ENCODE measurements at places on chromosomes 5 and 9.

GRCh38 chr5:55604611-55605067 lies 69.9 kb upstream of the PLPP1 start:
- DNase-seq, result no peak

DNA sequence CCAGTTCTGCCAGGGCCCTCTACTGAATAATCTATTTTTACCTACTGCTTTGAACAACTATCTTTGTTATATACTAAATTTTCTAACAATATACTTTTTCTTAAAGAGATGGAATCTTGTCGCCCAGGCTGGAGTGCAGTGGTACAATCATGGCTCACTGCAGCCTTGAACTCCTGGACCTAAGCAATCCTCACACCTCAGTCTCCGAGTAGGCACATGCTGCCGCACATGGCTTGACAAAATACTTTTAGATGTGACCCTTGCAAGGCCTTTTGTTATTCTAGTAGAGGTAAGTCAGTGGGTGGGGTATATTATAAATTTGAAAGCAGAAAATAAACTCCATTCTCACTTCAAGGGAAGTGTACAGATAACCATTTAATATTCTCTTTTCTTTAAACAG lies 7.9 kb downstream of the GOLM1 start:
- DNase-seq, result no peak

DNA sequence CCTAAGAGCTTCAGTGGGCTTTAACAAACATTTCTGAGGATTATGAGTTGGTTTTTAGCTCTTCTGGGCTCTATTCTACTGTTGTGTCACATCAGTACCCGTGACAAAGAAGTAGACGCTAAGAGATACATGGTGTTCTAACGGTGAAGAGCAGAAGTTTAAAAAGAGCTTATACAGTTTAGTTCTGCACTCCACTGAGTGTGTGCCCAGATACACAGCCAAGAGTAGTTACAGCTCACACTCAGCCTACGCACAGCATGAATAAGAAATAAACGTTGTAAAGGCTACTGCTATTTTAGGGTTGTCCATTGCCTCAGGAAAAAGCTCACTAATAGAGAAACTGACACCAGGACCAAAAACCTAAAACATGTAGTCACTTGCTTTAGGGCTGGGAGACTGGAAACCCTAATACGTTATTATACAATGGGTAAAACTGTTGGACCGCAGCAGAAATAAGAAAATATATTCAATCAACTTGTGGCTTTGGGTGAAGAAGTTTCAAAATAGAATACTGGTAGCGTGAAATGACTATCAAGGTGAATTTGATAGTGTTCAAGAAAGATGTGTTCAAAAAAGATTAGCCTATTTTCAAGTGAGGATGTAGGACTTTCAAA lies 34.7 kb downstream of the PSIP1 start:
- DNase-seq, result no peak

DNA sequence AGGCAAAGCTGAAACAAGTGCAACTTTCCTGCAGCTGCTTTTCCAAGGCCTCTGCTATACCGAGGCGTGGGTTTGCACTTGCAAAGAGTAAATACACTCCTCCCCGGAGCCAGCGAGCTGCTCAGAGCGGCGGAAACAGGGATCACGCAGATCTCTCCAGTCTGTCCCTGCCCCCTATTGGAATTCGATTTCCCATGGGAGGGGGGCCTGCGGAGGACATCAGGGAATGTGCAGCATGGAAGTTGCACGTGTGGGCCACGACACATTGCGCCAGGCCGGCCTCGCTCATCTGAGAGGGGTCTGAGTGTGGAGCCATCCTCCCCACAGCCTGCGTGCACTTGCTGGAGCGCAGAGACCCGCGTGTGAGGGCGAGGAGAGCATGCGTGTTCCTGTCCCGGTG lies 104.3 kb upstream of the PHYKPL start:
- no peak for DNase-seq

- DNase-seq, result no peak
Measured at GRCh38 chr5:133702791-133703770, 90.7 kb upstream of the FSTL4 start.

- no peak for DNase-seq
Measured at GRCh38 chr9:84322828-84323227, 17.7 kb downstream of the SLC28A3 start.

GRCh38 chr5:36175043-36175442 lies 23.1 kb downstream of the SKP2 start:
- no peak for DNase-seq

GRCh38 chr5:154653764-154654485 lies 101.3 kb upstream of the LARP1 start:
- DNase-seq, result no peak

GRCh38 chr5:126811515-126812198 lies 34.7 kb downstream of the LMNB1 start:
- no peak for DNase-seq

DNA sequence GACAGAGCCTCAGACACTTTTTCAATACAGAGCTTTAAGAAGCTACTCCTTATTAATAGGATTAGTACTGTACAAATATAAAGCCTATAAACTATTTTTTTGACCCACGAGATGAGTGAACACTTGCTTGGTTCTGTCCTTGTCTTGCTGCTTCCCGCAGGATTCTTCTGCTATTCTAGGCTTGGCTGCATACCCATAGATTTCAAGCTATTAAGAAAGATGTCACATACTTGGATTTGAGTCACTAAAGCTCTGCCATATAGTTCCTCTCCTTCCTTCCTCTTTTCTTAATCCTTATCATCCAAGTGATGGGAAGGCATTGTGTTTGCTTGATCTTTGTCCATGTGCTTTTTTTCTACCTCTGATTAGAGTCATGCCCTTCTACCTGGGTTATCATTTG lies 361.2 kb upstream of the TRPC7 start:
- DNase-seq, result no peak

DNA sequence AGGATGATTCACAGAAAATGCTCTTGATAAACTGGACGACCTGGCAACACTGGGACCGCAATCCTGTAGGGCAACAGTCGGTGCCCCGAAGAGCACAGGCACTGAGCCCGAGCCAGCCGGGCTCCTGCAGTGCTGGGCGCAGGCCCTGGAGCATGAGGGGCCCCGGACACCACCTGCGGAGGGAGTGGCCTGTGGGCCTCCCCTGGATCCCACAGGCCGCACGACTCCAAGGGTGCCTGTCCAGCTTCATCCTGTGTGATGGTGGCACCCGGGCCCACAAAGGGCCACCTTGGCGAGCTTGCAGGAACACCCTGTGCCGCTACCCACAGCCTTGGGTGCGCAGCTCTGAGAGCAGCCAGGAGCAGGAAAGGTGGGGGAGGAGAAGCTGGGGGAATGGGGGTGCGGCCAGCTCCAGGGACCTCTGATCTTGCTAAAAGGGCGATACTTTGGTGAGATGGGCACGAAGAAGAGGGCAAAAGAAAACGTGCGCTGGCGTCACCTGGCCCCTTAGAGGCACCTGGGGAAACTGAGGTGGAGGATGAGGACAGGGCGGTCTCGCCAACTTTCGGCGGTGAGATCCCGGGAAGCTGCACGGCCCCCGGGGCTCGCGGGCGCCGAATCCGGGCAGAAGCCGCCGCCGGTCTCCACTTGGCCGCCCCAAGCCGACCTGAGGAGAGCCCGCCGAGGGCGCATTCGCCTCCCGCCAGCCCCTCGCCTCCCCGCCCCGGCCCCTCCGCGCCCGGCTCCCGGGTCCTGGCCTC lies 722 bp downstream of the TBC1D9B start:
- DNase-seq, result no peak

DNA sequence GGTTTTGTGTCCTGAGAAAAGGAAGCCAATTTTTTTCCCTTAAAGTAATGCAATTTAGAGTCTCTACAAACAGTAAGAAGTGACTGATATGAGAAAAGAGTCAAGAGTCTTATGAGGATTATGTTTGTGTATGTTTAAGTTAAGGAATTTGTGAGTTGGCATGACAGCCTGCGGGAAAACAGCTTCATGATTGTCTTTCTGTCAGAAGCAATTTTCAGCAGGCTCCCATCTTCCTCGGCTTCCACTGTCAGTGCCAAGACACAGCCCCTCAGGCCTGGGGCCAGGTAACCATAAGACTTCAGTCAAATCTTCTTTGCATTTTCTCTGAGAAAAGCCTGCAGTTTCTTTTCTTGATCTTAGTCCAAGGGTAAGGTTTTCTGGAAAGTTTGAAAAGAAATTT lies 17.0 kb upstream of the SELENOP start:
- DNase-seq, result no peak

GRCh38 chr5:41109186-41109585 lies 38.0 kb upstream of the MROH2B start:
- no peak for DNase-seq
